Chondrocyte (in vitro differentiated cells): ENCODE measurements at places on chromosomes 7 and 10.

DNA sequence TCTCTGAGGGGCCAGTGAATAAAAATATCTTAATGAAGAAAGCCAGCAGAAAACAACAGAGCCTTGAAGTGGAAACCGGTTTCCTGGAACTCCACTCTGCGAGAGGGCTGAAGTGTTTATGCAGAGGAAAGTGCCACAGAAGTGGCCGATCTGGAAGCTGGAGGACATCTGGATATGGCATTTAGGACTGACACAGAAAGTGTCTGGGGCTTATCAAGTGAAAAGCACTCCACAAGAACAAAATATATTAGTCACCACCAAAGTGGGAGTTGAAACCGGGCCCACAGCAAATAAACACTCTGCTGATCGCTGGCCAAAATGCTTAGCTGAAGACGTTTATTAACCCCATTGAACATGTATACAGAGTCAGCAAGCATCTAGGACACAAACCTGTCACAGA is 7.8 kb downstream of the NOD1 start:
- peak overlapping the region; percentile 96 for H3K27ac ChIP-seq
- peaks cover 77% of the 10 kb centered on the region for H3K4me1 ChIP-seq
- H3K4me3 ChIP-seq: no peak overlapping the region
- DNase-seq: no peak

DNA sequence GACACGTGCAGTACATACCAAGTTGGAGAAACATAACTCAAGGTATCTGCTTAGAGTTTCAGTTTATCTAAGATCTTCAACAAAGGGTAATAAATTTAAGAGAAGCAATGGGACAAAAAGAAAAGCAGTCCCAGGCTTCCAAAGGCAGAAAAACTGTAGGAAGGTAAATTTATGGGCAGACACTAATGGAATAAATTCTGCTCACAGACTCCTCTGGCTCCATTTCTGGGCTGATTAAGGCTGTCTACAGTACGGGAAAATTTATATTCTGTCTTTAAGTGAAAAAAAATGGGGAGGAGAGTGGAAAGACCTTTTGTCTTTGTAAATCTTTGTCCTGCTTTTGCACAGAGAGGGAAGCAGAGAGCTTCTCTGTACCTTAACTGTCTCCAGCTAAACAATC is 587.5 kb upstream of the IGFBP3 start:
- H3K27me3 ChIP-seq: no peaks in the 10 kb centered on the region
- no peak overlapping the region for H3K4me3 ChIP-seq
- DNase-seq: no peak
- peaks cover 5% of the 10 kb centered on the region for H3K36me3 ChIP-seq
- H3K27ac ChIP-seq: no peak overlapping the region
- no peaks in the 10 kb centered on the region for H3K4me1 ChIP-seq

DNA sequence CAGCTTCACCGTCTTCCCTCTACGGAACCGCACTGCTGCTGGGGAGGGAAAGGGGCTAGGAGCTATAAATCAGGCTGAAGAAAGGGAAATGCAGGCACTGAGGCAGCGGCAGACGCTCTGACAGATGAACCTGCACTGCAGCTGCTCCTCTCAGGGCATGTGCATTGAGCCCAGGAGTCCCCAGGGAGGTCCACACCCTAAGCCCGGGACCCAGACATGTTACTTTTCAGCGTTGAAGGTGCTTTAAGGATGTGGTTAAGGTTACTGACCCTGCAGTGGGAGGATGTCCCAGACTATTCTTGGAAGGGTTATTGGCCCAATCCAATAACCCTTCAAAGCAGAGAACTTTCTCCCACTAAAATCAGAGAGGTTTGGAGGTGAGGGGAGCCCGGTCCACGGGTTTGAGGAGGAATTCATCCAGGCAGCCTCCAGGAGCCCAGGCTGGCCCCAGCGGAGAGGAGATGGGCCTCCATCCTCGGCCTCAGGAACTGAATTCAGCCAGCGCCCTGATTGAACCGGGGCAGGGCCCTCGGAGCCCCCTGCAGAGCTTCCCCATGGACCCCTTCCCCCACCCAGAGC is 75.4 kb downstream of the ADARB2 start:
- no peak overlapping the region for H3K4me3 ChIP-seq
- DNase-seq: no peak
- H3K36me3 ChIP-seq: no peaks in the 10 kb centered on the region
- no peaks in the 10 kb centered on the region for H3K4me1 ChIP-seq
- no peak overlapping the region for H3K27ac ChIP-seq
- H3K27me3 ChIP-seq: peaks cover 9% of the 10 kb centered on the region

- H3K4me1 ChIP-seq: no peaks in the 10 kb centered on the region
- no peak overlapping the region for H3K27ac ChIP-seq
- DNase-seq: no peak
Measured at GRCh38 chr7:4934419-4935025, 24.5 kb downstream of the MMD2 start.

DNA sequence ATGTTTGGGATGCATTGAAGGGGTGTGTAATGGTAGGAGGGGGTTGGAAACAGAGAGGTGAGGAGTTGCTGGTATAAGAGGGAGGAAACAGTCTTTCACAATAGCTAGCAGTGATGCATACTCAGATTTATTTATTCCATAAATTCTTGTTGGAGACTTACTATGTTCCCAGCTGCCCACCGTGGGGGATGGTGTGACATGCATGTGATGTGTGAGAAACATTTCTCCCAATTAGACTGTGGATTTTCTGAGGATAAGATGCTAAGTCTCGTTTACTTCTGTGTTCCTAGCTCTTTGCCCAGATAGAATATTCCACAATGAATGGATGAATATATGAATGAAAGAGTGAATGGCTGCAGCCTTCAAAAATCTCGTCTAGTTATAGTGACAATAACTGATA is 23.0 kb upstream of the NEUROD6 start:
- H3K4me3 ChIP-seq: no peak overlapping the region
- H3K27ac ChIP-seq: no peak overlapping the region
- DNase-seq: no peak
- peaks cover 32% of the 10 kb centered on the region for H3K27me3 ChIP-seq
- no peaks in the 10 kb centered on the region for H3K36me3 ChIP-seq

- DNase-seq: no peak
- no peaks in the 10 kb centered on the region for H3K27me3 ChIP-seq
- peaks cover 40% of the 10 kb centered on the region for H3K36me3 ChIP-seq
- H3K4me1 ChIP-seq: peaks cover 78% of the 10 kb centered on the region
- H3K27ac ChIP-seq: peak overlapping the region; percentile 76
- H3K4me3 ChIP-seq: no peak overlapping the region
Measured at GRCh38 chr10:86443069-86443468, 76.5 kb upstream of the GRID1 start.

- DNase-seq: no peak
Measured at GRCh38 chr7:35039343-35039742, 2.1 kb upstream of the DPY19L1 start.

GRCh38 chr10:4607681-4608080 is 218.3 kb upstream of the AKR1E2 start:
- no peaks in the 10 kb centered on the region for H3K27me3 ChIP-seq
- no peaks in the 10 kb centered on the region for H3K4me1 ChIP-seq
- H3K27ac ChIP-seq: no peak overlapping the region
- H3K36me3 ChIP-seq: no peaks in the 10 kb centered on the region
- no peak overlapping the region for H3K4me3 ChIP-seq

- DNase-seq: no peak
- peaks cover 2% of the 10 kb centered on the region for H3K27me3 ChIP-seq
- H3K4me3 ChIP-seq: no peak overlapping the region
- no peaks in the 10 kb centered on the region for H3K4me1 ChIP-seq
Measured at GRCh38 chr10:33967606-33968120, 633.2 kb upstream of the NRP1 start.

DNA sequence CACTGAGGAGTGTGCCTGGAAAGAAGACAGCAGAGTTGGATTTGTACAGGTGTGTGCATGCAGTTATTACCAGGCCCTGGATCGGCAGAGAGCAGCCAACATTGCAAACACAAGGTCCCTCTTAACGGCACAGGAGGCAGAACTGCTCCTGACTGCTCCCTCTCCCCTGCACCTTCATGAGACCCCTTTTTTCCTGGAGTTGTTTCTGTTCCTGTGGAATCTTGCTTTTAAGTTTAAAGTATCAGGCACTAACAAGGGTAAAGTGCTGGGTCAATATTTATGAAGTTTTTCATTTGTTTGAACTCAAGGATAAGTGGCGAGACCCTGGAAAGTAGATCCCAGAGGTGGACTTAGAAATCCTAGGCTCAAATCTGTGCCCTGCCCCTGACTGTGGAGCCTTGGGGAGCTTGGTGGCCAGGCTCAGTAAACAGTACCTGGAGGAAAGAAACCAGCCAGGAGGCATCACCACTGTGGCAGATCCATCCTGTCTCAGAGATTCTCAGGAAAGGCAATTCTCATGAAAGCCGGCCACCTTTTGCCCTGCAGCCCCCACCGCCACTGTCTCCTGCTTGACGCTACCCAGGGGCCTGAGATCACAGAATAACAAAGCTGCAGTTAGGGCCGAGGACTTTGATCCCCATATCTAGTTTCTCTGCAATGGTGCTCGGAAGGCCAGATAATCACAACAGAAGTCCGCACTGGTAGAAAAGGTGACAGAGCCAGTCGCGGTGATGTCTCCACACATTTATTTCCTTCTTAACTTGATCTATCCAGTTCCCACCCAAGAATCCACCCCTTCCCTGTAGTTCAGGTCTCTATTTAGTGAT is 36.7 kb downstream of the DDC start:
- no peak overlapping the region for H3K27ac ChIP-seq
- no peak overlapping the region for H3K4me3 ChIP-seq
- DNase-seq: no peak

GRCh38 chr10:78658645-78659597 is 409.8 kb upstream of the ZMIZ1 start:
- DNase-seq: no peak
- peaks cover 7% of the 10 kb centered on the region for H3K4me1 ChIP-seq
- peaks cover 2% of the 10 kb centered on the region for H3K36me3 ChIP-seq
- H3K4me3 ChIP-seq: no peak overlapping the region
- H3K27me3 ChIP-seq: peaks cover 10% of the 10 kb centered on the region

- no peaks in the 10 kb centered on the region for H3K27me3 ChIP-seq
- H3K27ac ChIP-seq: no peak overlapping the region
- peaks cover 14% of the 10 kb centered on the region for H3K4me1 ChIP-seq
- no peak for DNase-seq
- no peak overlapping the region for H3K4me3 ChIP-seq
- no peaks in the 10 kb centered on the region for H3K36me3 ChIP-seq
Measured at GRCh38 chr7:42250411-42250810, 13.4 kb upstream of the GLI3 start.

DNA sequence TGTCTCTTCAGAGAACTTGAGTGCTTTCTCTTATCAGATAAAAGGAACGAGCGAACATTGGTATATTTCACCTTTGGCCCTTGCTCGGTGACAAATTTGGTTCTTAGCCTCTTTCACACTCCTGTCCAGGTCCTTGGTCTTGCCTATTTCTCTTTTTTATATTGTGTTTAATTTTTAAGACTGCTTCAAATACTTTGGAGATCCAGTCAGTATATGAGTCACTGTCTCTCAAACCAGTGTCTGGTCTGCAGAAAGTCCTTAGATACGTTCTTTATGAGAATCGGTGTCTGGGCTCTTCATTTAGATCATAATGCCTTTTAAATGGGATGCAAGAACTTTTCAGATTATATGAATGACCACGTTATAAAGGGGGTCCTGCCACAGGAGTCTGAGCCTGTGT is 55.0 kb downstream of the PIK3AP1 start:
- no peak for DNase-seq
- no peaks in the 10 kb centered on the region for H3K36me3 ChIP-seq
- H3K27me3 ChIP-seq: no peaks in the 10 kb centered on the region

DNA sequence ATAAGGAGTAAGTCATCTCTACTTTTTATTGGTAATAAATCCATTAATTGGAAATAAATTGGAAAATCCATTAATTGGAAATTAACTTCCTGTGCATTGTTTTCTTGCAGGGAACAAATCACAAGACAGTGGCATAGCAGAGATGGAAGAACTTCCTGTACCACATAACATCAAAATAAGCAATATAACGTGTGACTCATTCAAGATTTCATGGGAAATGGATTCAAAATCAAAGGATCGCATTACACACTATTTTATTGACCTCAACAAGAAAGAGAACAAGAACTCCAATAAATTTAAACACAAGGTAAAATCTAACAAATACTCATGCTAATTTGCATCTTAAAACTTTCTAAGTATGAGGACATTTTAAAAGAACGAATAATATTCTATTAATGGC is 57.8 kb downstream of the PHYHIPL start:
- H3K27me3 ChIP-seq: peaks cover 8% of the 10 kb centered on the region
- no peaks in the 10 kb centered on the region for H3K4me1 ChIP-seq
- DNase-seq: no peak
- no peak overlapping the region for H3K27ac ChIP-seq

GRCh38 chr7:6111041-6111440 is 79.9 kb downstream of the ANKRD61 start:
- peak; percentile 21 for DNase-seq
- H3K27ac ChIP-seq: no peak overlapping the region
- no peak overlapping the region for H3K4me3 ChIP-seq

GRCh38 chr10:24951201-24952142 is 934 bp downstream of the PRTFDC1 start:
- DNase-seq: no peak
- no peaks in the 10 kb centered on the region for H3K27me3 ChIP-seq
- H3K4me3 ChIP-seq: peak overlapping the region; percentile 69
- H3K27ac ChIP-seq: peak overlapping the region; percentile 61
- H3K36me3 ChIP-seq: no peaks in the 10 kb centered on the region

DNA sequence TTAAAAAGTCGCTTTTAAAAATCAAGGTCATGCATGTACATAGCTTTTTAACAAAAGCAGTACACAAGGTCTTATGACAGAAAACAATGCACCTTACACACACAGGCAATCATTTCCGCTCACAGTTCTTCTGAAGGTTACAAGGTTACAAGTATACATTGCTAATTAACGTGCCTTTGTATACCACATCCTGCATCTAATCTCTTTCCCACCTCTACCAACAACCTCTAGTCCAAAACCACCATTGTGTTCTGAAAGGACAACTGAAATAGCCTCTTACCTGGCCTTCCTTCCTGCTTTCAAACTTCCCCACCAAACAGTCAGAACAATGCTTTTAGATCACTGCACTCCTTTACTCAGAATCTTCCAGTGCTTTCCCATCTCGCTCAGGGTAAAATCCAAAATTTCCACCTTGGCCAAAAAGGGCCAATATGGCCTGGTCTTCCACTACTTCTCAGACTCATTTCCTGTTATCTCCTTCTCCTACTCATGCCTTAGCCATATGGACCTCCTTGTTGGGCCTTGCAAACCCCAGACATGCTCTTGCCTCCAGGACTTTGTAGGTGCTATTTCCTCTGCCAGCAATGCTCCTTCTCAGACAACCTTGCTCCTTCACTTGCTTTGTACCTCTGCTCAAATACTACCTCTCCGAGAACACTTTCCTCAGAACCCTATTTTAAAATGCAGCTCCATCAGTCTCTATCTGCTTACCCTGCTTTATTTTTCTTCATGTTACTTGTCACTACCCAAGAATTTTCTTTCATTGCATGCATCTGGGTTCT is 205.4 kb downstream of the DNAJC1 start:
- no peaks in the 10 kb centered on the region for H3K27me3 ChIP-seq
- peaks cover 15% of the 10 kb centered on the region for H3K36me3 ChIP-seq
- H3K4me1 ChIP-seq: peaks cover 14% of the 10 kb centered on the region
- H3K27ac ChIP-seq: no peak overlapping the region
